GM12891 (cell line): ENCODE measurements at places on chromosomes 12 and 14.

DNA sequence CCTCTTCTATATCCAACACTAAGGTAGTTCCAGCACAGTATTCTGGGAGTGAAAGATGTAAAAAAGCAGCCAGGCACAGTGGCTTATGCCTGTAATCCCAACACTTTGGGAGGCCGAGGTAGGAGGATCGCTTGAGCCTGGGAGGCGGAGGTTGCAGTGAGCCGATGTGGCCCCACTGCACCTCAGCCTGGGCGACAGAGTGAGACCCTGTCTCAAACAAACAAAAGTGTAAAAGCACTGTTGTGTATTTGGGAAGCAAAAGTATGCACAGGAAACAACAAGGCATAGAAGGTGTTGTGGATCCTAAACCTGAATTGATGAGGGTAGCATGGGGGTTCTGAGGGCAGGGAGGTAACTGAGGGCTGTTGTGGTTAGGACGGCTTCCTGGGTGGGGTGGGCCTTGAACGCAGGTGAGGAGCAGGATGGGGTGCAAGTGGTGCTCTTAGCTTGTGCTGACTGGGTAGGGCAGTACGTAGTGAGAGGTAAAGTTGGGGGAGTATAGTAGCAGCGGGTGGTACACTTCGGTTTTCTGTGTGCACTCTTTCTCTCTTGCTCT is 64.2 kb downstream of the RASSF3 start:
- DNase-seq: no peak

- no peak for DNase-seq
Measured at GRCh38 chr12:76685246-76685678, 78.7 kb upstream of the ZDHHC17 start.

- DNase-seq: no peak
Measured at GRCh38 chr14:35051796-35052195, 5.7 kb downstream of the FAM177A1 start.

DNA sequence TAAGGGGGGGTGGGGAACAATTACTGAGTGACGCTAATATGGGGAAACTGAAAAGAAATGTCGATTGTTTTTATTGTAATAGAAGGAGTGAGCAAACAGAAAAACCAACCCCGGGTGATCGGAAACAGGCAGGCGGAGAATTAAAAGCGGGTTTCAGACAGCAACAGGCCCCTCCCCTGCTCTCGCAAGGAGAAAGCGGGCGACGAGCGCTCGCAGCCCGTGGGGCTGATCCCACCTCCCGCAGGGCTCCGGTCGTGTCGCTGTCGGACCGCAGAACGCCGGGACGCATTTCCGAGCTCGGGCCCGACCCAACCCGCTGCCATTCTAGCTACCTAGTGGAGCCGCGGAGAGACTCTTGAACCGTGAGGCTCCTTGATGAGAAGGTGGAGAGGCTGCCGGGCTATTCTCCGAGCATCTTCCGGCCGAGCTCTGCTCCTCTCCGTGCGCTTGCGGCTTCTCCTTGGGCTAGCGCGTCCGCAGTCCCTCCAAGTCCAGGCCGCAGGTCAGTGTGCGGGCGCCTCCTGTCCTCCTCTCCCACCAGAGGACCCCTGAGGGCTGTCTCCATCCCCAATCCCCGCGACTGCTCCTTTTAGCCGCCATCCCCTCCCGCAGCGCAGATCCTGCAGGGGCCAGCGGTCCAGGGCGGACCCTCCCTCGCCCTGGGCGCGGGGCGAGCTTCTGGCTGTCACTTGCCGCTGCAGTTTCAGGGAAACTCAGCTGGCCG is 4.1 kb upstream of the PAX9 start:
- no peak for DNase-seq

GRCh38 chr14:55900749-55901148 is 217.5 kb upstream of the PELI2 start:
- DNase-seq: no peak

DNA sequence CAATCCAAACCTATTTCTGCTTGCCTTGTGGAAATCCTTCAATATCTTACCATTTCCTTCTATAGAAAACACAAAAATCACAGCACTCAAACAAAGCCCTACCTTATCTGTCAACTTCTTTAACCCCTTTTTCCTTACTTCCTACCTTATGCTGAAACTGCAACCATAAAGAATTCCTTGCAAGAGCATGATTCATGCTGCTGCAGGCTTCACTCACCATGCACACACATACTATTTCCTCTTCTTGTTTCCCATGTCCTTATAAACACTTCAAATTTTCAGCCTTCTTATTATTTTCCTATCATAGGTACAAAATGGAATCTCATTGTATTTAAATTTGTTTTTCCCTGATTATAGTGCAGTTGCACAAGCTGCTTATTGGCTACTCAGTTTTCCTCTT is 23.3 kb downstream of the LMNTD1 start:
- no peak for DNase-seq

DNA sequence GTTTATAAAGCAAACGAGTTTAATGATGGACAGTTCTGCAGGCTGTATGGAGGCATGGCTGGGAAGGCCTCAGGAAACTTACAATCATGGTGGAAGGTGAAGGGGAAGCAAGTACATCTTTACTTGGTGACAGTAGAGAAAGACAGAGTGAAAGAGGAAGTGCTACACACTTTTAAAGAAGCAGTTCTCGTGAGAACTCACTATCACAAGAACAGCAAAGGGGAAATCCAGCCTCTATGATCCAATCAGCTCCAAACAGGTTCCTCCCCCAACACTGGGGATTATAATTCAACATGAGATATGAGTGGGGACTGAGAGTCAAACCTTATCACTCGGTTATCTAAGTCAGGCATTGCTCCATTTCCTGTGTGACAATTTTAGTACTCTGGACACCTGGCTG is 189.9 kb upstream of the CNTN1 start:
- no peak for DNase-seq
